ENCODE measurements at places on chromosomes 11 and 22.

DNA sequence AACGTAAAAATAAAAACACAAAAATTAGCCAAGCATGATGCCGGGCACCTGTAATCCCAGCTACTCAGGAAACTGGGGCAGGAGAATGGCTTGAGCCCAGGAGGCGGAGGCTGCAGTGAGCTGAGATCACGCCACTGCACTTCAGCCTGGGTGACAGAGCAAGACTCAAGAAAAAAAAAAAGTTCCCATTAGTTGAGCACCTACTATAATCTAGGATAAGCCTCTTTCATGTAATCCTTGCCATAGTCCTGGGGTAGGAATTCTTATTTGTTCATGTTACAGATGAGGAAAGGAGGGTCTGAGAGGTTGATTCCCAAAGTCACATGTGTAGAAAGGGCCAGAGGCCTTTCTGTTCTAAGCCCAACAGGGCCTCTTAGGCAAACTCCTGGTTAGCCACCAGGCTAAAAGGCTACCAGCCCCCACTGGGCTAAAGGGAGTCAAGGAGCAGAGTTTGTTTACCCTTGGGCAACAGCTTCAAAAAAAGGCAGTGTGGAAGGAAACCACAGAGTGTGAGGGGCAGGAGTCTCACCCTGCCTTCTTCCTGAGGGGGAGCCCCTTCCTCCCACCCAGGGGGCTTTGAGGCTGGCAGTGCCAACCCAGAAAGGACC is 21.6 kb upstream of the CSNK1E start:
- DNase-seq, result no peak

DNA sequence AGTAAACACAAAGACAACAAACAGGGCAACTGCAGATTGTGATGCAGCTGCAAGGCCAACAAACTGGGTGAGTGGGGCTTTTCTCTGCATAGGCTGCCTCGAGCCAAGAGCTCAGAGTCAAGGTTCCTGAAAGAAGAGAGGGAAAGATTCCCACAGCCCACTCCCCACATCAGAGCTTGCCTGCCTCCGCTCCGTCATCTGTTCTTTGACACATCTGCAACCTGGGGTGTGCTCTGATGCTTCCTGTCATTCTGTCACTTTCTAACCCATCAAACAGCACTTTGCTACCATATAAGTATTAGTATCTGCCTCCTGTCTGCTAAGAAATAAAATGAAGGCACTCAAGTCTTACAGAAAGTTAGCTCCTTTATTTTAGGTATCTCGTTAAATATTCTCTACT is 46.9 kb downstream of the C22orf31 start:
- no peak for DNase-seq

DNA sequence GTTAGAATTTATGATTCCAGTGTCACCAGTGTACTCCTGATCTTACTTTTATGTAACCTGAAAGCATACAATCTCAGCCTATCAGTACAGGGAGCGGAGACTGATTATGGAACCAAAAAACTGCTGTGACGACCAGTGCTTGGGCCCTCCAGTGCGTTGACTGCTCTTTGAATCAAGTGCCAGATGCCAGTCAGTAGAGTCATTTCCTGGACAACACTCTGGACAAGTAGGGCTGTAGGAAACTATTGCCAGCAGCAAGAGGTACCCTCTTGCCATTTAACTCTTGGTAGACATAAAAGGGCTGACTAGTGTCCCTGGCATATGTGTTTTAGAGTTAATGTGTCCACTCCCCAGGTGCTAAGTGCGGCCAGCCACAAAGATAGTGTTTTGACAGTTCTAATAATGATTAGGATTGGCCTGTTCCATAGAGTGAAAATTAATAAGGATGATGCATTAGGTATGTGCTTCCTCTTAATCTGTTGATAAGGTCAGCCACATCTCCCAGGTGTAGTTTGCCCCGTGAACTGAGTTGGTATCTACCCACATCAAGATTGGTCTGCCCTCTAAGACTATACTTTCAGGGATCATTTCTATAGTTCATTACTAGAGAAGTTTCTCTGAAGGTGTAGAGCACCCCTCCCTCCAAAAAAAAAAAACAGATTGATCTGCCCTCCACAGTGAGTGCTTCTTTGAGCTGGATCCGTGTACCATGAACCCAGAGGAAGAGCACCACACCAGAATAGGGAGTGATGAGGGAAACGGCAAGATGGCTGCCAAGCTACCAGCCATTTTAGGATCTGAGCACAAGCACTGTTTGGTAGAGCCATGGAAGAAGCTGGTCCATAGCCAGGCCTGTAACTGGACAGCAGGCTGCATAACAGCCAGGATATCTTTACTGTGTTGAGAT is 20.7 kb upstream of the AIFM3 start:
- no peak for DNase-seq

DNA sequence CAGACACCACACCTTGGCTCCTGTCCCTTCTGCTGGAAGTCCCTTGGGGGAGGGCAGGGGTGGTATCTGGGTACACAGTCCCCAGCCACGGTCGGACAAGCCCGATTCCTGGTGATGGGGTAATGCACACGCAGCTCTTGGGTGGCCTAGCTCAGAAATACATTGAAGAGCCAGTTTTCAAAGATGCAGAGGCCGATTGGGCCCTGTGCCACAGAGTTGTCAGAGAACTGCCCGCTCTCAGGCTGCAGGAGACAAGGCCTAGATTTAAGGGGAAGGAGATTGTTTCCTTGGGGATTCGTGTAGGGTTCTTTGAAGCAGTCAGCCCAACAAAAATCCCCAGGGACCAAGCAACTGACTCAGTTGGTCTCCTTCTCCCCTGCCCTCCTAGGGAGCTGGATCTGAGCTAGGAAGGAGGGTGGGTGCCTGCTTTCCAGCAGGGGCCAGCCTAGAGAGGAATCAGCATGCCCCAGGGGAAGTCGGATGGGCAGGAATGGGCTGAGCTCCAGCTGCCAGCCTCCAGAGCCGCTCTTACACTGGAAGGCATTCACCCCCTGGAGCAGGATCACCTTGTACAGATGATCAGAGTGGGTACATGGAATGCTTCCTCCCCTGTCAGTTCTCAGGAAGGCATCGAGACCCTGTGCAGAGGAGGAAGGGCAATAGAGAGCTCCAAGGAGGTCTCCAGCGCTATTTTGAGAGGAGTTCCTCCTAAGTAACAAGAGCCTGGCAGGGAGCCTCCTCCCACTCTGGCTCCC is 3.3 kb upstream of the SCN4B start:
- no peak for DNase-seq

GRCh38 chr22:39308614-39309363 is 10.6 kb downstream of the RPL3 start:
- DNase-seq, result no peak

DNA sequence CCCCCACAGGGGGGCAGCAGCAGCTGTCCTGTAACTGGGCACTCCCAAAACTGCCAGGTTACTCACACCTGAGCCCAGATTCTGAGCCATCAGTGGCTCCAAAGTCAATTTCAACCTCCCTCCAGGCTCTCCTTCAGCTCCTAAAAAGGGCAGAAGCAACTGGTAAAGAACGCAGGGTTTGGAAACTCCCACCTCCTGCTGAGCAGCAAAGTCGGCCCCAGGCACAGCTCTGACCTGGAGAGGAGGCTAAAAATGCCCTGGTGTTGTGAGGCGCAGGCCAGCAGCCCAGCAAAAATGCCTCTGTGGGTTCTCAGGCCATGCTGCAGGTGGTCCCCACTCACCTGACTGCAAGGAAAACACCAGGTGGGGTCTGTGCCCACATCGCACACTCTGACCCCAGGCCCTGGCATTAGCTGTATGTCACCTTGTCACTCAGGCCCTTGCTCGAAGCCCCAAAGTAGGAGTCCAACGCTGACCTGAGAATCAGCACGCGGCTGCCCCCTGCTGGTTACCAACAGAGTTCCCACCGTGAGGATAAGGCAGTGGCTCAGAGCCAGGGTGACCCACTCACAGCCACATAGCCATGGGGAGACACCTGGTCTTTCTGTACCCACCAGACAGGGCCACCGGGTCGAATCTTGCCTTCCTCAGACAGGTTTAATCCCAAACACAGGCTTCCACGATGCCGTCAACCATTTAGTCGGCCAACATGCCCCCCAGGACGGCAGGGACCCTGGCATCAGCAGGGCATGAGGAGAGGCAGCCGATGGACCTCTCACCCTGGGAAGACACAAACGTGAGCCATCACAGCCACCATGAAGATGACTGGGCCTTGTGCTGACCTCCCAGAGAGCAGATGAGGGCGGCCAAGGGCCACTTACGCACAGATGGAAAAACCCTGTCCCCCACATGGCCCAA is 11.1 kb downstream of the POLR3H start:
- DNase-seq, result peak; percentile 67

DNA sequence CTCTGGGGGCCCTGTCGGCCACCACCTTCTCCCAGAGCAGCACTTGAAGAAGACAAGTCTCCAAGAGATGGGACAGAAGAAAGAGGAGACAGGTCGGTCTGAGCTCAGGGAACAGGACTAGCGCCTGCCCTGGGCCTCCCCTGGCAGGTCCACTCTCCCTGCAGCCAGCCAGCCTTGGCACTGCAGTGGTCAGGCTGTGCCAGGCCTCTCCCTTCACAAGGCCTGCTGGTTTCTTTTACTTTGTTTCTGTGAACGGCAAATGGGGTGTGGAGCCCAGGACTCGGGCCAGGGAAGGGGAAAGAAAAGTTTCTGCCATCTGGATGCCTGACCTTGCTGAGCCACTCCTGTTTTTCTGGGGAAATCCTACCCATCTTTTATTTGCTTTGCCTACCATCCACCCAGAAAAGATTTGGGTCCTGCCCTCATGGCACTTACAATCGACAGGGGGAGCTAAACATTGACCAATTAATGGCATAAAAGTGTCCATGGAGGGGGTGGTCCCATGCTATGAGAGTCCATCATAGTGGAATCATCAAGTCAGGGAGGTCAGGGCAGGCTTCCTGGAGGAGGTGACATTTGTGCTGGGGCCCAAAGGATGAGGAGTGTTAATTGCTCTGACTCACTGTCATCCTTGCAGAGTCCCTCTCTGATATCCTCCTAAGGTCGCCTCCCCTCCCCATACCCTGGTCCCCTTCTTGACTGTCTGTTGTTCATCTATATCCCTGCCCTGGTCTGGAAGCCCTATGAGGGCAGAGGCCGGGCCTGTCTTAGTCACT is 65.2 kb downstream of the NFAM1 start:
- no peak for DNase-seq

GRCh38 chr22:44089717-44090570 is 65.8 kb downstream of the PARVB start:
- no peak for DNase-seq

DNA sequence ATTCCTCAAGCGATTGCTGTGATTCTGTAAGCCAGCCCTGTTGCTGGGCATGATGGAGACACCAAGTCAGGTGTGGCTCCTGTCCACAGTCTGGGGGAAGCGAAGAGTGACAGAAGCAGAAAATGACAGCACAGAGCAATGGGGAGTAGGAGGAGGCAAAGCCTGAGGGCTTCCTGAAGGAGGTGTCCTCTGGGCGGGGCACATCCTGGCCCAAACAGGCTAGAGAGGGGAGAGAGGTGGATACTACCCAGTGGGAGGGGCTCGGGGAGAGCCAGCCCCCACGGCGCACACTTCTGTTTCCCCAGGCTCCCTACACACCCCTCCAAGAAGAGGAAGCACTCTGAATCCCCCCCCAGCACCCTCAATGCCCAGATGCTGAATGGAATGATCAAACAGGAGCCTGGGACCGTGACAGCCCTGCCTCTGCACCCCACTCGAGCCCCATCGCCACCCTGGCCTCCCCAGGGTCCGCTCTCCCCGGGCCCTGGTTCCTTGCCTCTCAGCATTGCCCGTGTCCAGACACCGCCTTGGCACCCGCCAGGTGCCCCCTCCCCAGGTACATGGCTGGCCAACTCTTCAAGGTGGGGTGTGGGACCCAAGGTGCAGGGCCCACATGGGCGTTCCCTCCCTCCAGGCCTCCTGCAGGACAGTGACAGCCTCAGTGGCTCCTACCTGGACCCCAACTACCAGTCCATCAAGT is 18.9 kb downstream of the MYRF start:
- DNase-seq, result no peak

DNA sequence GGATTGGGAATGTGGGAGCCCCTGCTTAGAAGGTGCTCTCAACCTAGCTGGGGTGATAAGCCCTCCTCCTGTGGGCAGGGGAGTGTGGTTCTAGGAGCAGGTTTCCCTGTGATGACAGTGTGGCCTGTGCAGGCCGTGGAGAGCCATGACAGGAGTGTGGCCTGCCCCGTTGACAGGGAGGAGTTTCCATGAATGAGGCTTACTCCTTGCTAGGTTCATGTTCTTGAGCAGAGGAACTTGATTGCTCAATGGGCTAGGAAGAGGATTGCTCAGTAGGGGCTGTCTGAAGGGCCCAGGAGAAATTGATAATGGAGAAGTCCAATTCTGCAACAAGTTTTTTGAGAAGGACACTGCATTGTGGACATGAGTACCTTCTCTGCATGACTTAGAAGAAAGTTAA is 92.0 kb downstream of the PPP6R3 start:
- DNase-seq, result no peak

GRCh38 chr22:29840498-29840897 is 2.4 kb upstream of the ASCC2 start:
- no peak for DNase-seq

DNA sequence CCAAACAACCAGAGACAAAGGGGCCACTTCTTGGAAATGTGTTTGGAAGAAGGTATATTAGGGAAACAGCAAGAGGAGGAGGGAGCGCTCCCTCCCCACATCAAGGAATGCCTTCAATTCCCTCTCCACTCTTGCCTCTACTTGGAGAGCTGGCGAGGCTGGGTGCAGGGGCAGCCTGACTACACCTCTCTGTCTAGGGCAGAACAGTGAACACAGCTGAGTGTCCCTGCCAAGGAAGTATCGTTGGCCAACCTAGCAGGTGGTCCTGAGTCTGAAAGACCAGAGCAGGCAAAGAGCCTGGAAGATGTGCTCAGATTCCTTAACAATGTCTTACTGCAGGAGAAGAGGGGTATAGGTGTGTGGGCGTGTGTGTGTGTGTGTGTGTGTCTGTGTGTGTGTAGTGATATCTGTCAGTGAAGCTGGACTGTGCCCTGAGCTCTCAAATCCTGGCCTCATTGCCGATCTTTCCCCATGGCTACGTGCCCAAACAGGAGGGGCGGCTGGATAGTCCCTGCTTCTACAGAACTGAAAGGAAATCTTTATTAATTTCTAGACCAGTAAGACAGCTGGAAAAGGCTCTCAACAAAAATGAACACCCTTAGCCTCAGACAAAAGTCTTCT is 46.8 kb downstream of the PAMR1 start:
- no peak for DNase-seq

DNA sequence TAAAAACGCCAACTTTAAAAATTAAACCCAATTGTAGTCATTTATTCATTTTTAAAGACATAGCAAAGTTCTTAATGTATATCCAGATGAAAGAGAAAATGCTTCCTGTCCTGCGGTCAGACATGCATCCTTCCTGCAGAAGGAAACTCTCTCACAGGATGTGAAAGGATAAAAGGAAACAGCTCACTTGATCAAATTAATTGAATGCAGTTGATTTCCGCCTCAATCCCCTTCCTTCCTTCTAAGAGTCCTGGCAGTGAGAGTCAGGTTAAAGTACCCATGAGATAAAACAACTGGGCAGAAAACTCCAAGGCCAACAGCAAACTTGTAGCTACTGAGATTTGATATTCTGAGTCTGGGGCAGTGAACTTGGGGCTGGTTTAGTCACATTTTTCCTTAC is 38.5 kb downstream of the CWC15 start:
- no peak for DNase-seq

DNA sequence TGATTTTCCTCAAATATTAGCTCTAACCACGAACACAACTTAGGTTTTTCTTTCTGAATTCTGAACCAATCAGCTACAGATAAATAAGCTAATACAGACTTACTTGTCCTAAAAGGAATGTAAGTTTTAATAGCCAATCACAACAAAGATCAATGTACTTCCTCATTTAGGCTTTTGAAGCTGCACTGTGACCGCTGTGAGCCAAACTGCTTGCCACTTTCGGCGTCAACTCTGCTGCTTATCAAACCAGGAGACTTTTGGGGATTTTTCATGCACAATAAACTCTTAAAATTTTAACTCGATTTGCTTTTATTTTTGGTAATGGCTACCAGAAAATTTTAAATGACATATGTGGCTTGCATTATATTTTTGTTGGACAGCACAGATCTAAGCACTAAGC is 92.5 kb downstream of the TMPRSS5 start:
- no peak for DNase-seq

Measured in activated CD8-positive, alpha-beta memory T cell treated with anti-CD3 and anti-CD28 coated beads, Interleukin-2, amount 50 U/mL, for 4 hours (primary cell).